ENCODE measurements at places on chromosomes 13 and 19.
A peak's percentile ranks its signal among the peaks of the same experiment; 100 is the strongest.

GRCh38 chr19:29188289-29189032, 24.5 kb downstream of the UQCRFS1 start:
- DNase-seq, result no peak

- no peak for DNase-seq
Observed at GRCh38 chr13:44417876-44418275, 44.3 kb downstream of the SERP2 start.

GRCh38 chr13:40313269-40314200, 352.9 kb downstream of the FOXO1 start:
- DNase-seq, result no peak

DNA sequence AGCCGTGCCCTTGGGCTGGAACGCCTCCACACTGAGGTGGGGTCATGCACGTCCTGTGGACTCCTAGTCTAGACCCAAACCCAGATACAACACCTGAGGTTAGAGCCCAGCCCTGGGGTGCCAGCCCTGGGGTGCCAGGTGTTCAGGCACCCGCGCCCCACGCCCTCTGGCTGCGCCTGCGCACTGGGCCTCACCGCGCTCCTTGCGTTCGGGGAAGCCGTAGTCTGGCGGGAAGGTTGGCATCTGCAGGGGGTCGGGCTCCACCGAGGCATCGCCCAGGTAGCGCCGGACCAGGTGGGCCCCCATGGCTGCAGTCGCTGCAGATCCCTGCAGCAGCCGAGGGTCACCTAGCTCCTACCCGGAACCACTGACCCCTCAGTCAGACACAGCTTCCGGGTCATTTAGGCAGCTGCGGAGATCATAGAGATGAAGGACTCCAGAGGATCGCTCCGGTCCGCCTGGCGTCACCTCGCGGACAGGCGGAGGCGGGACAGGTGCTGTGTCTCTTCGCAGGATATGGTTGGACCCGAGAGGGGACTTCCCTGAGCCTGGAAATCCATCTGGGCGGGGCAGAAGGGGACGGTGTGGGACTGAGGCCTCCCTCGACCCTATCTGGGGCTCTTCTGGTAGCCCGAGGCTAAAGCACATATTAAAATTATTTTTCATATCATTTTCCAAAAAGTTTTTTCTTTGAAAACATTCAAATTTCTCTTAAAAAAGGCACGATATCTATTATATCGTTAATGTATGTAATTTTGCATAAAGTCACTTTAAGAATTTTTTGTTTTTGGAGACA, at the start of gene NDUFB7:
NDUFB7 (minus strand) TSS at position 372 of the 796 bp plus-strand sequence; CDS start at position 306, 66 bp downstream.
- DNase-seq, result peak; percentile 86

Measured in activated CD8-positive, alpha-beta memory T cell treated with anti-CD3 and anti-CD28 coated beads, Interleukin-2, amount 50 U/mL, for 4 hours (primary cell).